GM12878 (cell line): ENCODE measurements at places on chromosomes 7 and 10.

DNA sequence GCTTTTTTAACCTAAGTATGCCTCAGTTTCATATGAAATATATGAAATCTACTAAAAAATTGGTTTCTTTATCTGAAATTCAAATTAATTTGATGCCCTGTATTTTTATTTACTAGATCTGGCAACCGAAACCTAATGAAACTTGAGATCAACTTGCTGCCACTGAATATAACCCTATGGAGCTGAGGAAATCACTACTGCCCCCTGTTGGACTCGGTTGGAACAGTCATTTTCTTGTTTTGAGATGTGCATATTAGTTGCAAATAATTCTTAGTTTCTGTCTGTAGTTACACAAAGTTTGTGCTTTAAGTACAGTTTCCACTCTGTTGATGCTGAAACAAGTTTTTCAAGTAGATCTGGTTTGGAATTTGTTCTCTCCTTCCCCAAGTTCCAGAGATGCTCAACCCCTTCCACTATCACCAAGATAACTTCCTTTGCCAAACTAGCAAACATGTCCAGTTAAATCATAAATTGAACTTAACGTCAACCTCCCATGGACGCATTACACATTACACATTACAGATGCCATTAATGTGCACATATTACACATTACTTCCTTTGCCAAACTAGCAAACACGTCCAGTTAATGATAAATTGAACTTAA is 22.2 kb upstream of the EXOC4 start:
- no peak for DNase-seq

DNA sequence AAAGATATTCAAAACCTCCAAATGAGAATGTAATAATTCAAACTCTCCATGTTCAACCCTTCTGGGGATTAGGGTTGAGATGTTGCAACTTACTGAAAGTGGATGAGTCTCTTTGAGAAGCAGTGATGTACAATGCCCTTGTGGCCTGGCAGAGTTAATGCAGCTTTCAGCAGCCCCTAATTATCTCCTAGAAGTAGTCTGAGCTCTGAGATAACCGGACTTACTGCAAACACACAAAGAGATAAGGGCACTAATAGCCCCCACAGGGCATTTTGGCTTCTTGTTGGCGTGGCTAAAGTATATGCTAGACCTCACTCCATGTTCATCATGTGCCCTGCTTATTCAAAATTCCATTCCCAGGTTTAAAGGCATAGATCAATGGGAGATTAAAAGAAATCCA is 404.7 kb downstream of the NEBL start:
- DNase-seq = no peak

DNA sequence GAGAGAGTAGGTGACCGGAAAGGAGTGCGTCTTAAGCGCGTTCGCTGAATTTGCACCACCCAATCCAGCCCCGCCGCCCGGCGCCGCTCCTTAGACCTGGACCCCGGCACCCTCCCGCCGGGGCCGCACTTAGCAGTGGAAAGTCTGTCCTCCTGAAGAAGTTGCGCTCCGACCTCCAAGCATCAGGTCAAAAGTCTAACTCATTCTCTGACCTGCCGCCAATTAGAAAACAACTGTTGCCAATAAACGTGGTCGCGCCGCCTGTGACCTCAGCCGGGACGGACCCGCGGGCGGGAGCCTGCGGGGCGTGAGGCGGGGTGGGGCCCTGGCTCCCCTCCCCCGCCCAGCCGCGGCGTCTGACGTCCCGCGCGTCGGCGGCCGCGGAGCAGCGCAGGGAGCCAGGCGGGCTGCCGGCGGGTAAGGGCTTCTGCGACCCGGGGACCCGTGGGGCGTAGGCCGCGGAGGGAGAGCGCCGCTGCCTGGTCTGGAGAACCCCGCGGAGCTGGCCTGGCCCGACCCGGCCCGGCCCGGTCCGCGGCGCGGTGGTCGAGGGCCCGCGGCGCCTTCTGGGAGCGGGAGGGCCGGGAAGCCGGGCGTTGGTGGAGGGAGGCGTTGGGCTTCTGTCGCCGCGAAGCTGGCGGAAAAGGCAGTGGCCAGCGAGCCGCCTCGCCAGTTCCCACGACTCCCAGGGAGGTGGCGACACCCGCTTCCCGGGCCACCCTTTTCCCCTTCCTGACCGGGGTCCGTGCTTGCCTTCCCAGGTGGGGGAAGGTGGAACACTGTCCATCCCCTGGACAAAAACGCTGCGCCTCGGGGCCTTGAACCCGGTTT is at the start of gene BCAP29:
TSS of gene BCAP29 (plus strand) at position 362 of the 831 bp plus-strand sequence. CDS start 527 bp downstream, outside the sequence.
- DNase-seq = no peak

DNA sequence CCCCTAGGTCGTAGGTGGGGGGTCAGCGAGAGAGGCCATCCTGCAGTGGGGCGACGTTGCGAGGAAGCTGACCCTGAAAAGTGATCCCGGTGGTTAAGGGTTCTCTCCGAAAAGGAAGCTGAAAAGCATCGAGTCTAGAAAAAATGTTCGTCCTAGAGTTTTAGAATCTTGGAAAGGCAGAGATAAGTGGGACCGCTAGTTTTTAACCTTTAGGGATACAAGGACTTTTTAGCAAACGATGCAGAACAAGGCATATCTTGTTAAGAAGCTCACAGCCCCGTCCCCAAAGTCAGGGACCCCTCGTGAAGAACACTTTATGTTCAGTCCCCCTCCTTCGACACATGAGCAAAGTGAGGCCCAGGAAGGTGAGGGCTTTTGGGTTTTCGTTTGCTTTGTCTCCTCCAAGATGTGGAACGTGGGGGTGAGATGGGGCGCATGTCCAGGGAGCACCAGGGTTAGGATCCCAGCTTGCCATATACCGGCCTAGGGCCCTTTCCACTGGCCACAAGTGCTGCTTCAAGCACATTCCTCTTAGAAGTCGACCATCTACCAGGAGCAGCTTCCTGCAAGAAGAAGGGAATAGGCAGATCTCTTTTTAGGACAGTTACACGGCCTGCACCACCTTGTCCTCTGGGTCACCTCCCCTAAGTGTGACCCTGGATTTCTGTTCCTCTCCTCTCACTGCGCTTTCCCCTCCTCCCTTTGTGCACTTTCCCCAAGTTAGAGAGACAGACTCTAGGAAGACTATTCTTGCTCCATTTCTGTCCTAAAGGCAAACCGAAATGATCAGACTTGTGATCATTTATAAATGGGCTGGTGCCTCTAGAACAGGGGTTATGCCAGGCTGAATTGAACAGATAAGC is 969 bp downstream of the SLC35G1 start:
- no peak for DNase-seq

DNA sequence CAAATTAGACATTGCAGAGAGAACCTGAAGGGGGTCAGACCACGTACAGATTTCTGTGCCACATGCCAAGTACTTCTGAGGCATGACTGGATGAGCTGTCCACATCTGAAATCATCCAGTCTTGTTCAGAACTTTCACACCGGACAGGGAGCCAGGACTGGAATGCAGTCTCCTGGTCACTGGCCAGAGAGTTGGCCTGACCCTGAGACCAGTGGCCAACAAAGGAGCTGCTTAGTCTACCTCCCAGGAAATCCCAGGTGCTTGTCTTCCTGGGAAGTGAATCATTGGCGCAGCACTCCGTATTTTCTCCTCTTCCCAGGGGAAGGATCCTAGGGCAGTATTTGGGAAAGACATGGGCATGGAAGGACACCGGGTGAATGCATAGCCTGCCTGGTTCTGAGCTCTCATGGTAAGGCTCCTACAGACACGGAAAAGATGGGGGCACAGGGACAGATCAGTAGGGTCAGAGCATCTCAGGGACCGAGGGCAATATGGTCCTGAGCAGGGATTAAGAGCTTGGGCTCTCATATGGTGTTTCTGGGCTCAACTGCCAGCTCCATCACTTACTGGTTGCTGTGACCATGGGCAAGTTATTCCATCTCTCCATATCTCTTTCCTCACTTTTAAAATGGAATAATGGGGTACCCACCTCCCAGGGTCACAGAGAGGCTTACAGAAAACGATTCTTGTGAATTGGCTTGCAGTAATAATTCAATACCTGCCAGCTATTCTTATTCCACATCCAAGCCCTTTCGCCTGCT is 1.3 kb upstream of the SCD start:
- no peak for DNase-seq

GRCh38 chr7:35038354-35038753 is 1.1 kb upstream of the DPY19L1 start:
- DNase-seq = no peak

DNA sequence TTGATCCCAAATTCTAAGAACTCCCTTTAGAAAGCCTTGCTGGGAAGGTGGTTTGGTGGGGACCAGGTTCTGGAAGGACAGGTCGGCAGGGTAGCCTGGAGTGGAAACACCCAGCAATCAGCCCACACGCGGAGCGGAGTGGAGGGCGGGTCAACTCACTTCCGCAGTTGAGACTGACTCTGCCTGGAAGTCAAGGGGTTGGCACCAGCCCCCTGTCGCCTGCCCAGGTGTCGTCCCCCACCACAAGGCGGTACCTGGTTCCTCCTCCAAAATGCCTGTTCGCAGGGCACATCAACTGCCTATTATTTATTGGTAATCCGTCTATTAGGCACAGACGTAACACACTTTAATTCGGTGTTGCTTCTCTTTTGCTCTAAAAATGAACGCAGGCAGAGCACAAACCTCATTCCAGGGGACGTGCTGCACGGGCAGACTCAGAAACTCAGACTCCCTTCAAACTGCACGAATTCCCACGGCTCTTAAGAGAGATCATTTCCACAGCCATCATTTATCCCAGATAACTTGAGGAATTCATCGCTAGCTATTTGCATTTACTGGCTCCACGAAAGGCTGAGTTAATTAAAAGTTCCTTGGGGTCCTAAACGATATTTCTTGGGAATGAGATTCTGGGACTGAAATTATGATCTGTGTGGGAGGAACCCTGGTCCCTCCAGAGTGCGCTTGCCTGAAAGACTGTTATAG is 248.2 kb upstream of the PPP2R2D start:
- no peak for DNase-seq

DNA sequence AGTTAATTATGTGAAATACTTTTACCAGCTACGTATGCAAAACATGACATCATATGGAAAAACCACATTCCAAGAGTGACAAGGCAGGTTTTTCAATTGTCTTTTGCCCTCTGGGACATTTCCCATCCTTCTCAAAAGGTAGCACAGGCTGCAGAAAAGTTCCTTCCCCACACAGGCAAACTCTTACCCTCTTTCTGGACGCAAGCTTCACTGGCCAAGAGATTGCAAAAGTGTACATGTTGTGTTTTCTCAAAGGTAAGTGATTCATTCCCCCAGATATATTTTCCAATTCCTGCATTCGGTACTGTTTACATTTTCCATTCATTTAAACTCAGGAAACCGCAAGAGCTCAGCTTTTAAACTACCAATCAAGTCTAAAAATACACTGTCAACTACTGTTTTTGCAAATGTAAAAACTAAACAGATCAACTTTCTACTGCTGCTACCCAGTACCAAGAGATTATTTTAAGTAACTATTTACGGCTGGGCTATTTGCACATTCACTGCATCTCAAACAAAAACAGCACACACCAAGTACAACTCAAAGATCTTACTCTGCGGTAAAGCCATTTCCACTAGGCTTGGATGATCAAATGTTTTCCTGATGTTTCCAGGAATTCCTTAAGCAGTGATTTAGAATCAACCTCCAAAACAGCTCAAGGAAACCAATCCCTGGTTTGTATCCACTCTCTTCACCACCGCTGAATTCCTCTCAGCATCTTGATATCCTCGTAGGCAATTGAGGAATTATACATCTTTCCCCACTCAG is 233.6 kb upstream of the CCDC6 start:
- no peak for DNase-seq

DNA sequence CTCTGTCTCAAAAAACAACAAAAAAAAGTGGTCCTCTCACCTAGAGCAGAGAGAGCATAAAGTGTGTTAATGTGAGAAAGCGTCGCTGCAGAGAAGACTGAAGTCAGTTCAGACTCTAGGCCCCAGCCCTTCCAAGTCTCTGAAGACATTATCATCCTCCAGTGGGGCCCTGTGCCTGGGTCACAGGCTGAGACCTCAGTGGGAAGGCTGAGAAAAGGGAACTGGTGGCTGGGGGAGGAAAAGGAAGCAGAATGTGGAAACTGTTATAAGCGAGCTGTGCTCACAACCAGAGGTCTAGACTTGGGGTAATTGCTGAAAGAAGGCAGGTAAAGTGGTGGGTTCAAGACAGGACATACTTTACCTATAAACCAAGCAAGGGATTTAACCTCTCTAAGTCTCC is 4.9 kb upstream of the RRP12 start:
- DNase-seq = no peak

DNA sequence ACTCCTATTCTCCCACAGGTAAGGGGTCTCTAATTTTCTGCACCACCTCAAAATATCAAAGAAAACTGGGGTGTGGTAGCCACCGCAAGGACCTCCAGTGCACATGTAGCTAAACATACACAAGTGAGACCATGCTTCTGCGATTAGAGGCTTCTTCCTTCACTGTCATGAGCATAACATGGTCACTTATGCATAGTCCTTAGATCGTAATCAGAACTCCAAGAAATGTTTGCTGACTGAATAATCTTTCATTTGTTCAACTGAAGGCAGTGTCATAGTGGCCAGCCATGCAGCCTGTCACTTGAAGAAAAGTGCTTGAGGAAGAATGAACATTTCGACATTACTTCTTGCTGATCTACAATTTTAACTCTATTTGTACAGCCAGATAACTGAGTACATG is 14.6 kb downstream of the TWIST1 start:
- no peak for DNase-seq

- DNase-seq = no peak
Measured at GRCh38 chr7:924541-925231, 29.8 kb downstream of the ADAP1 start.

GRCh38 chr10:16887565-16887964 is 70.3 kb upstream of the RSU1 start:
- DNase-seq = no peak

GRCh38 chr7:127802845-127803244 is 150.9 kb downstream of the SND1 start:
- no peak for DNase-seq

- DNase-seq = no peak
Measured at GRCh38 chr10:127881262-127881661, 11.5 kb downstream of the CLRN3 start.

GRCh38 chr7:123314886-123315285 is 115.1 kb upstream of the SLC13A1 start:
- no peak for DNase-seq

DNA sequence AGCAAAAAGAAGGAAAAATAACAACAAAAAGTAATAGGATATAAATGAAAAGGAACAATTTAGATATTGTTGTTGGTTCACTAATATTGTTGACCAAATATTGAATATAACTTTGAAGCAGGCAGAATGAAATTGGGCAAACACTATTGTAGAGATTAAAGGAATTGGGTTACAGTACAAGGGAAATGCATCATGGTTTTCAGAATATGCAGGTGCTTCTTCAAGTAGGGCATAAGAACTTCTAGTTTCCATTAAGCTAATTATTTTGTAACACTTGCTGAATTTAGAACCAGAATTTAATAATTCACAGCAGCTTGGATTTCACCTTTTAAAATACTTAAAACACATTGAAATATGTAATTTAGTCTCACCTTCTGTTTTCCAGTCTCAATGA is 36.5 kb downstream of the RPA3 start:
- DNase-seq = no peak

GRCh38 chr7:157830331-157830730 is 493.5 kb downstream of the DNAJB6 start:
- DNase-seq = no peak

- no peak for DNase-seq
Measured at GRCh38 chr7:73717025-73717807, 2.3 kb downstream of the STX1A start.
